ENCODE measurements at places on chromosomes 1 and 21.
A peak's percentile ranks its signal among the peaks of the same experiment; 100 is the strongest.

- DNase-seq = no peak
Observed at GRCh38 chr1:26138974-26139558, 19.8 kb upstream of the FAM110D start.

GRCh38 chr1:202034683-202035462 lies 24.5 kb downstream of the ELF3 start:
- DNase-seq = no peak

DNA sequence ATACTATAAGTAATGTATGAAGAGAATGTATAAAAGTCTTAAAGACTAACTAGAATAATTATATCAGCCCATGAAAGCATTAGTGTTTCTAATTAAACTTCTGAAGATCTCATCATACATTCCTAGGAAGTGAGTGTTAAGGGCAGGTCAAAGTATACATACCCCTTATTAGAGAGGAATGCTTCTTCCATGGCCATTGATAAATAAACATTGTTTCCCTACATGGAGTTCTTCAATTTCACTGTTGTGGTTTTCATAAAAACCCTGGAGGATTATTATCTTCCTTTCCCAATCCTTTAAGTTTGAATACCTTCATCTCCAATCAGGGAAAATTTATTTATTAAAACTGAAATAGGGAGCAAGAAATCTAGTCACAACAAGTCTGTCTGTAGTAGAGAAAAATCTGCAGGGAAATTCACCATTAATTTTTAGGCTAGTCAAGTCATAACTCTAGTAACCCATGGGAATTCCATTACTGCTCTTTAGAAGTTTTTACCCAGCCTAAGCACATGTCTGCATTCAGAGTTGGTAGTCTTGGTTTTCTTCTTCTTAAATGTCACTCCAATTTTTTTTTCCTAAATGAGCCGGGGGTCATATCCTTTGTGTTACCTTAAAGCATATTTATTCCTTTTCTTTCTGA lies 147.0 kb downstream of the TNFSF18 start:
- DNase-seq = no peak

- no peak for DNase-seq
Observed at GRCh38 chr21:37644636-37645035, 271.6 kb downstream of the KCNJ6 start.

- no peak for DNase-seq
Observed at GRCh38 chr1:163094182-163094581, 25.0 kb downstream of the RGS4 start.

- no peak for DNase-seq
Observed at GRCh38 chr1:101191049-101191448, 45.8 kb upstream of the S1PR1 start.

DNA sequence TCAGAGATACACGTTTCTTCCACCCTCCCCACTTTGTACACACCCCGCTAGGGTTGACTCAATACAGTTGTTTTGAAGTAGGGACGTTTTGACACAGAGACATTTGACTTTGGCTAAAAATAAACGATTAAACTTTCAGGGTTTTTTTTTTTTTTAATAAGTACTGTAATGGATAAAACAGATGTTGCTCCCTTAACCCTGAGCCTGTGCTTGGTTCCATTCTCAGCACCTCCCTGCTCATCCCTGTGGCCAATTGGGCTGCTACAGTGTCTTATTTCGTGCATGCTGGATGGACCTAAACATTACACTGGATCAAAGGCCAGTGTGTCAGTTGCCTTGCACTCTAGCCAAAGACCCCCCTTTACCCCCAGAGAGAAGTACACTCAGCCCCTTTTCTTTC lies 16.9 kb downstream of the GRHL3 start:
- no peak for DNase-seq

DNA sequence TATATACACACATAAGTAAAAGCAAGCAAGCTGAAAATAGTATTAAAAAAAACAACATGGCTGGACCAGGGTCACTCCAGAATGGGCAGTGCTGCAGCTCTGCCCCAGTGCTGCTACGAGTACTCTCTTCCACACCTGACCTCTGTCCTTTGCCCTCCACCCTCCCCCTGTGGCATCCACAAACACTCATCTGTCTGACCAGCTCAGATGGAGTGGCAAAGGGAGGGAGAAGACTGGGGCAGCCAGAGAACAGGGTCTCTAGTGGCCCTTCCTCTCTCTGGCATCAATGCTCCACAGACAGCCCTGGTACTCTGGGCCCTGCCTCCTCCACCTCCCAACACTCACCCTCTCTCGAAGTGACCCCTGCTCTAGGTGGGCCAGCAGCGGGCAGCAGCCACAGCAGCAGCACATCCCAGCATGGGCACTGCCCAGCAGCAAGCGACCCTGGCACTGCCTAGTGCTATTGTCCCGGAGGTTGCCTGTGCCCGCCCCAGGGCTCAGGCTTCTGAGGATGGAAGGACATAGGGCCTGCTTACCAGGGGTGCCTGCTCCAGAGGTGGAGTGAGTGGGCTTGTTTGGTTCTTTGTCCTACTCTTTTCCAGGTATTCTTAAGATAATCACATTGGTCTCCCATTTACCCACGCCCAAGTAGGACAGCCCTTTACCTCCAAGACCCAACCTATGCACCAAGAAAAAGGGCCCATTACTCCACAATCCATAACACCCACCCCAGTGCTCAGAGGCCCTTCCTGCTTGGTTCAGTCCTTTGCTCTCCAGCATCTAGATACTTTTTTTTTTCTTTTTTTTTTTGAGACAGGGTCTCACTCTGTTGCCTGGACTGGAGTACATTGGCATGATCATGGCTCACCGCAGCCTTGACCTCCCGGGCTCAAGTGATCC lies 6.2 kb downstream of the ARHGEF2 start:
- DNase-seq = no peak

- DNase-seq = no peak
Observed at GRCh38 chr21:43308815-43309283, 118.1 kb downstream of the SIK1 start.

DNA sequence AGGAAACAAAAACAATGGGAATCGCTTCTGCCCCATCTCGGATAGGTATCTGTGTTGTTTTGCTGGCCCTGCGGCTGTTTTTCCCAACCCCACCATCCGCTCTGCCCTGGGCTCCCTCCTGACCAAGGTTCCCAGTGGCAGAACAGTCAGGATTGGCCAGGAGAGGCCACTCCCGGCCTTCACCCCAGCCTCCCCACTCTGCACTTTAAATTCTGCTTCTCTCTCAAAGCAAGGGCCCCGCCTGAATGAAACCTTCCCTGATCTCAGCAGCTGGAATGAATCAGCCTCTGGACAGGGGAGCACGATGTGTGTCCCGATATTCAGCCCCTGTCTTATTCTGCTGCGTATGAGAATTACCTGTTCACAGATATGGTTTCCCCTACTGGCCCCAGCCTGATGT lies 16.3 kb downstream of the C1orf115 start:
- no peak for DNase-seq

DNA sequence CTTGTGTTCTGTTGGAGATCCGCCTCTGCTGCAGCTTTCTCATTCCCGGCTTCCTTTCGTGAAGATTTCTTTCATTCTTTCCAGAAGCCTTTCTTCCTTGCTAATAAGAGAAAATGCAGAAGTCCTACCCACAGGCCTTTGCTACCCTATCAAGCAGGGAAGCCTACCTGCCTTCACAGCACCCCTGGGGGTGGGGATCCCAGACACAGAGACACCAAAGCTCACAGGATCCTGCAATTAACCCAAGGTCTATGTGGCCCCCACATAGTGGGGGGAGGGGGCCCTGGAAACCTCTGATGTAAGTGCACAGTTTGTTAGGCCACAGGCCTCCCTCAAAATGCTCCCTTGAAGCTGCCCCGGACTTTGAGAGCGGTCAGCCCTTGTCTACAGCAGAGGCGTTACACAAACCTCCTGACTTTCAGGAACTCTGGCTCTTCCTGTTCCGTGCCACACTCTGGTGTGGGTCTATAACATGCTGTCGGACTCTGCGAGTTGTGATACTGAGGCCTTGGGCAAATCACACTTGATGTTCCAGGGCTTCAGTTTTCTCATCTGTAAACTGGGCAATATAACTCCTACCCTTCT lies 31.2 kb downstream of the NKAIN1 start:
- DNase-seq = no peak

DNA sequence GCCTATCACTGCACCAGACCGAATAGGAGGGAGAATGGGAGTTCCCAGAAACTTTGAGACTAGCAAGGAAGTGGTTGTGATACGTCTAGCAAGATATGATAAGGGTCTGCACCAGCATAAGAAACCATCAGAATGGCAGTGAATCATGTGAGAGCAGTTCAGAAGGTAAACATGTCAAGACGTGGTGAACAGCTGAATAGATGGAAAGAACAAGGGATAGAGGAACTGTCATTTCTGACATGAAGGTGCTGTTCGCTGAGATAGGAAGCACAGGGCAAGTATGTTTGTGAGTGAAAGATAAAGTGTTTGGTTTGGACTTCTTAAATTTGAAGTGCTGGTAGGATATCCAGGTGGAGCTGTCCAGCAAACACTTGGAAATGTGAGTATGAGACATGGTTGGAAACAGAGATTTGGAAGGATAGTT lies 1.1 kb upstream of the AGO1 start:
- DNase-seq = no peak

- DNase-seq = no peak
Observed at GRCh38 chr1:180974236-180974635, 48.4 kb downstream of the STX6 start.

DNA sequence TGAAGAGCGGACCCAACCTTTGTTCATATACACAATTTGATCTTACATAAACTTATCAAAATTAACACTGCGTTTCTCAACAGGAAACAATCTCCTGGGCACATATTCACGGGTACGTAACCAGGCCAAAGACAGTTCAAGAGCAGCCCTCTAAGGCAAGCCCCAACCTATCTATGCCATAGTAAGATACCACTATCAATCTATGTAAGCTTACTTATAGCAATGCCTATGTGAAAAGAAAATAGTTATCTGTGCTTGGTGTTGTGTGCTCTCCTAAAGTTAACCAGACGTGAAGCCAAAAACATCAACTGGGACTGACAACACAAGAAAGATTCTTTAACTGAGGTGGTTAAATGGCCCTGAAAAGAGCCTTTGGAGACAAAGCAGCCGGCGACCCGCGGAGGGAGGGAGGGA lies 49.4 kb upstream of the BOLA1 start:
- no peak for DNase-seq

DNA sequence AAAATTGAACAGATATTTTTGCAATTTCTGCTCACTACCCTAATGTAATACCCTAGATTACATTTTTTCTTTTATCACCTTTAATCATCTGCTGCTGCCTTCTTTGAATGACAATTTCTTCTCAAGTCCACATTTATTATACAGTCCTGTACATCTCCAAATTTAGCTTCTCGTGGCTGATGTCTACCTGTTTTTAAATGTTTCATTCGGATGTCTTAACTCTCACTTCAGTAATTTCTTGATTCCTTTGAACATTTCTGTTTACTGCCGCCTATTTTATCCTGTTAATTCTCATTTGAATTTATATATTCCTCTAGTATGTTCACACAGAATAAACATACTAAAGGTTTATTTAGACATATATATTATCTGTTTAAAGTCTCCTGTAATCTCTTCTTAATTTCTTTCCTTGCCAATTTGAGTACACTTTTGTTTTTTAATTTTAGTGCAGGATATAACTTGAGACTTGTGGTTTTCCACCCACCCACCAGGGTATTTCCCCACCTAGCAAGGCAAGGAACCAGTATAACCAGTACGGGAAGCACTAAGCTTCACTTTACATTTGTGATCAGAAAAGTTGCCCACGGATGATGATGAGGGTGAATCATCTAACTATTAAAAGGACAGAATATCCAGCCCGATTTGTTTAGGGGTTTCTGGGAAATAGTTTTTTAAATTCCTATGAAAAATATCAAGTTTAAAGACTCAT lies 12.7 kb downstream of the INSL5 start:
- peak; percentile 55 for DNase-seq

DNA sequence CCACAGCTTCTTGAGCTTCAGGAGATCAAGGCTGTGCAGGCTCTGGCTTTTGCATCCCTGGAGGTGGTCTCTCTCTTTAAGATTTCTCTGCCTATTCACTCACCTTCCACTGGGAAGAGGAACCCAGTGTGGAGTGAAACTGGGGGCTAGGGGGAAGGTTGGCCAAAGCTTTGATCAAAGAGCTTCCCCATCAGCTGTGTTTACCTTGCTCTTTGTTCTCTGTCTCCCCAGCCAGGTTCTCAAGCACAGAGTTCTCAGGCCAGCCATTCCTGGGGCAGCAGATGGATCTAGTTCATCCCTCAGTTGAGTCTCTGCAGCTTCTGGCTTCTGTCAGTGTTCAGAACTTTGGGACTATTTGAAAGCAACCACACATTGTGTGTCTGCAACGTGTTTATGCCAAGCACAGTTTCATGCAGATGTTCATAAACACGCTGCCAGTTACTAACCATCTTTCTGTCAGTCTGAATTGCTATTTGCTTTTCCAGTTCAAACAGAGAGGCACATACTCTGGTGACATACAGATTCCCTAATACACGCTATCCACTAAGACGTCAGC lies 17.2 kb upstream of the MRPS14 start:
- no peak for DNase-seq

- DNase-seq = no peak
Observed at GRCh38 chr1:240351690-240352089, 260.0 kb downstream of the FMN2 start.

GRCh38 chr1:68454534-68454933 lies 4.8 kb upstream of the RPE65 start:
- DNase-seq = no peak

DNA sequence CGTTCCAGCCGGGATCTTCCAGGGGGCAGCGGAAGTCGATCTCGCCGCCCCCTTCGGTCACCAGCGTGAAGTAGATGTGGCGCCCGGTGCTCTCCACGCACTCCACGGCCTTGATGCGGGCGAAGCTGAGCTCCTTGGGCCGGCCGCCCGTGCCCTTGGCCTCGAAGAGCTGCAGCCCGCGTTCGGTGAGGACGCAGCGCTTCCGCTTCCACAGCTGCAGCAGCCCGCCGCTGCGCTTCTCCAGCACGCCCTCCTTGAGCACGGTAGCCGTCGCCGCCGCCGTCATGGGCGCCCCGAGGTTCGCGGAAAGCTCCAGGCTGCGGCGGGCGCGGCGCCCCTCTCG lies 516 bp downstream of the PHLDA3 start:
- DNase-seq = no peak

GRCh38 chr1:2961661-2962060 lies 59.6 kb upstream of the ACTRT2 start:
- DNase-seq = no peak

- no peak for DNase-seq
Observed at GRCh38 chr1:224811564-224811963, 117.9 kb upstream of the DNAH14 start.

DNA sequence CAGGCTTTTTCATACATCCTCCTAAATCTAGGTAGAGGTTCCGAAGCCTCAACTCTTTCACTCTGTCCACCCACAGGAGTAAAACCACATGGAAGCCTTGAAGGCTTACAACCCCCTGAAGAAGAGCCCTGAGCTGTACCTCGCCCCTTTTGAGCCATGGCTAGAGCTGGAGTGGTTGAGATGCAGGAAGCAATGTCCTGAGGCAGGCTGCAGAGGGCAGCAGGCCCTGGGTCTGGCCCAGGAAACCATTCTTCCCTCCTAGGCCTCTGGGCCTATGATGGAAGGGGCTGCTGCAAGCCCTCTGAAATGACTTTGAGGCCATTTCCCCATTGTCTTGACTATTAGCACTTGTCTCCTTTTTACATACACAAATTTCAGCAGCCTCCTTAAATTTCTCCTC lies 1503.0 kb downstream of the KCNT2 start:
- DNase-seq = no peak

All from activated T-cell treated with anti-CD3 and anti-CD28 coated beads for 4 hours (primary cell).